ENCODE measurements at places on chromosomes 4 and X.

DNA sequence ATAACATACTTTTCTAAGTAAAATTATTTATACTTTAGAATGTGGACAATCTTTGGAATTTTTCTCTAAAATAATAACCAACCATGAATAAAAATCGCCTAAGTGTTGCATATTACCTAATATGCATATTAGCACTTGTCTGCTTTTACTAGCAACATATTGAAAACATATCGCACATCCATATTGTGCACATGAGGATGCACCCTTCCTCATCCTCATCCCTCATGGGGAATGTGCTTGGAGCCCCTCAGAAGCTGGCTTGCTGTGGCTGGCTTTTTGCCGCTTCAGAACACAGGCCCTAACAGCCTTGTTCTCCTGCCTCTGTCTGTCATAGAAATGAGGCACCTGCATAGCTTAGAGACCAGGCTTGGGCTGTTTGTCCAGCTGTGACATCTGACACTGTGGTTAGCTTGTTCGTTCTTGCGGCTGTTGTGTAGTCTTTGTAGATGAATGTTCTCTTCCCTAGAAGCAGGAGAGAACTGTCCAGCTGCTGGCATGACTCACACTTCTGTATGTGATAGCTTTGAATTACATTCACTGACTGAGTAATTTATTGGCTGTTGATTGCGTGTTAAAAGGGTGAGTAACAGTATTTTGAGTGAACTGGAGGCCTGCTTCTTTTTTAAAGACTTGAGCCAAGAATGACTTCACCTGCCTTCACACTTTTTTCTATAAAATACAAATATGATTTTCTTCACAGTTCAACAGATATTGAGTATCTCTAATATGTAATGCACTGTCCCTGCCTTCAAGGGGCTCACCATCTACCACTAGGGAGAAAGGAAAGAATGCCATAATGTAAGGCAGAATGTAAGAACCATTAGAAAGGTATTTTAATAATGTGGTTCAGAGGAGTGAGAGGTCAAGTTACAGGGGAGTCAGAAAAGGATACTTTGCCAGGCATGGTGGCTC is 81.9 kb downstream of the HMGB2 start:
- peak; percentile 98 for DNase-seq

DNA sequence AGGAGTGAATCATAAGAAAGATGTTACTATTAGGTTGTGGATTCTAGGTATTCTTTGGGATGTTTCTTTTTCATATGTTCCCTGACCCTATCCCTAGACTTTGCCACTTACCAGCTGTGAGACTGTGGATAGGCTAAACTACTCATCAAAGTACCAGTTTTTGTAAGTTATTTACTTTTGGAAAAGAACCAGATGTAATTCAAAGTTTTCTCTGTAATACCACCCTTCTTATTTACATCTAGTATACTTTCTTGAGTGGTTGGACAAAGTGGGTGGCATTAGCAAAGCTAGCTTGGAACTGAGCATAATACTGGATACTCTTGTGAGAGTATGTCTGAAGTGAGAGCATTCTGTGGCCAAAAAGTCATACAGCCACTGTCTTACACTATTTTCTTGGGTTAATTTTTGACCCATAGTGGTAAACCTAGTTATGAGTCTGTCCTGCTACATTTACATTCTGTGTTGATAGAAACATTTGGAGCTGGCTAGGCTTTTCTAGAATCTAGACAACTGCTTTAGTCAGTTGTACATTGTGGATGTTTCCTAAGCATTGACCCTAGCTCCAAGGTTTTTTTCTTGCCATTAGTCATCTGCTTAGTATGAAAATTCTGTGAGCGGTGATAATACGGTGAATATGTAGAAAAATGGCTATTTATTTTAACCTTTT is 41.7 kb downstream of the KDM6A start:
- DNase-seq: no peak

DNA sequence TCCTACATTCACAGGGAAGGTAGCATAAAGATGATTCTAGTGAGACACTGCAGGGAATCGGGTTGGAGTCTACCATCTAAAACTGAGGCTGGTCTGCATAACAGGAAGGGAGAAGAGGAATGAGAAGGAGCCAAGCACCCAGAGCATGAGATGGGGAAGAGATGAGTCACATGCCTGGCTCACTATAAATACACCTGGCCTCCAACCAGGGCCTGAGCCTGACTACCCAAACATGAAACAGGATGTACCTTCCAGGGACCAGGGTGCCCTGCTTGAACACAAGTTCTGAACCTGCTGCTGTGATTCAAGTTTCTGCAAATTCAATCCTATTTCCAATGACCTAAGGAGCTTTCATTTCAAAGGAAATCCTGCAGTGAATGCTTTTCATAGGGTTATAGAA is 24.9 kb downstream of the CD99L2 start:
- no peak for DNase-seq

- DNase-seq: no peak
Measured at GRCh38 chr4:21327976-21328700, 620.4 kb downstream of the KCNIP4 start.

- DNase-seq: no peak
Measured at GRCh38 chrX:136828830-136829229, 48.1 kb upstream of the ARHGEF6 start.

GRCh38 chr4:113445286-113445685 is 316.3 kb downstream of the CAMK2D start:
- peak; percentile 61 for DNase-seq

DNA sequence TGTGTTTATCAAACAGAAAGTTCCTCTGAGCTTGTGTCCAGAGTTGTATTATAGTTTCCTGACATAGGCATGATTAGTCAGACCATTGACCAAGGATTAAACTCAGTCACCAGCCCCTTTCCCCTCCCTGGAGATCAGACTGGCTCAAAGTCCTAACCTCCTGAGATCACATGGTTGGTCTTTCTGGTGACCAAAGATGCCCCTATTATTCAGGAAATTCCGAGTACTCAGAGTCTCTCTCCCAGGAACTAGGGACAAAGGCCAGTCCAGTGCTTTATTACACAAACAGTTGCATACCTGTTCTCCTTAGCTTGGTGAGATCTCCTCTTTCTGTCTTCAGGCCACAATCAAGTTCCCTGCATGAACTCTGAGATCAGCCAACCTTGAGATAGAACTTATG is 14.5 kb upstream of the ENPP6 start:
- peak; percentile 56 for DNase-seq

DNA sequence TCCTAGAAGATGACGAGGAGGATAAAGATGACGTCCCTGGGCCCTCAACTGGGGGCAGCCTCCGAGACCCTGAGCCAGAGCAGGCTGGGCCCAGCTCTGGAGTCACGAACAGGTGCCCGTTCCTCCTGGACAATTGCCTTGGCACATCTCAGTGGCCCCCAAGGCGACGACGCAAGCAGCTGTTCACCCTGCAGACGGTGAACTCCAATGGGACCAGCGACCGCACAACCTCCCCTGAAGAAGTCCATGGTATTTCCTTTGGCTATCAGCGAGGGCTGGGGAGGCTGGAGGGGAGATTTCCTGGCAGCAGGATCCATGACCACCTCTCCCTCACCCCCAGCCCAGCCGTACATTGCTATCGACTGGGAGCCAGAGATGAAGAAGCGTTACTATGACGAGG is 11.9 kb downstream of the USP11 start:
- no peak for DNase-seq

DNA sequence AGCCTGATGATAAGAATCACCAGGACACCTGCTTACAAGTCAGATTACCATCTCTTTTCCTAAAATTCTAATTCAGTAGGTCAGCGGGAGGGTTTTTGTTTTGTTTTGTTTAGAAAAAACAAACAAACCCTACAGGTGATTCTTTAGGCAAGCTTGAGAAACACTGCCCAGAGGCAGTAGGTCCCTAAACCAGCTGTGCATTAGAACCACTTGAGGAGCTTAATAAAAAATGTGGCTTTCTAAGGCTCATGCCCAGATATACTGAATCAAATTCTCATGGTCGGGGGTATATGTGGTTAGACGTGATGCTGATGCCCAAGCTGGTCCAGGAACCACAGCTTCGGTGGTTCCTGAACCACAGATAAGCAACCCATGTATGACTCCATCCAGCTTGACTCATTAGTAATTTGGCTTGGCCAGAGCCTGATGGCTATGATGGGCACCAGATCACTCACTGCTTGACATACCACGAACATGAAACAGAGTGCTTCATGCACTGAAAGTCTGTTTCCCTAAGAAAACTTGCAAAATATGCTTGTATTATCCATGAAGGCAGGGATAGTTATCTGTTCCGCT is 338.1 kb upstream of the F9 start:
- no peak for DNase-seq

- no peak for DNase-seq
Measured at GRCh38 chrX:13647709-13648212, 5.2 kb upstream of the TCEANC start.

Measured in epithelial cell of proximal tubule (primary cell).